ENCODE measurements at places on chromosomes 5 and 9.

- no peak for DNase-seq
These were observed 2.1 kb upstream of the PSIP1 start for GRCh38 chr9:15512889-15513288.

DNA sequence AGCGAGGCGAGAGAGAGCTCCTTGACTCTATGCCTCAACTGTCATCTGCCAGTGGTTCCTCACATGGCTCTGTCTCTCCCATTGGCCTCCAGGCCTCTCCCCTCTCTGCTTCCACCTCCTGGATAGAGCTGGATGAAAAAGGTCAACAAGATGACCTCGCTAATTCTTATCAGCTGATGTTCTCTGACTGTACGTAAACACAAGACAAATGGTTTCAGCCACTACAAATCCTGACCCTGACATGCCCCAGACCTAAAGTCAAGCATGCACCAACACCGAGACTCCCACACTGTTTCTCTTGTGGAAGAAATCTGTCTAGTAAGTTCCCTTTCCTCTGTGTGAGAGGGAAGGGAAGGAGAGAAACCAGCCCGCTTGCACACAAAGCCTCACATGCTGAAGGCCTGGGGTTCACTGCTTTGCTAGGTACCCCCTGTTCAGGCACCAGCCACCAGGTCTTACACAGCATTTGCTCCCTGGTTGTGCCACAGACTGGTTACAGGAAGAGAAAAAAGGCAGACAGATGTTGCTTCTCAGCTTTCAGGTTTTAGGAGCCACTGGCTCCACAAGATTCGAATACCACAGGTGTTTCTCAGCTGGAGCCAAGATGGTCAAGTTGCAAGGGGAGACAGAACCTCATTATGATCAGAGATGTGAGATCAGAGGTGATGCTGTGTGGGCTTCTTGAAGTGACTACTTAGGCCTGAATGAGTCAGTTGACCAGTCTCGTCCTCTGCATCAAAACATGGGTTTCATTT, 592.5 kb downstream of the CCDC171 start:
- no peak for DNase-seq

DNA sequence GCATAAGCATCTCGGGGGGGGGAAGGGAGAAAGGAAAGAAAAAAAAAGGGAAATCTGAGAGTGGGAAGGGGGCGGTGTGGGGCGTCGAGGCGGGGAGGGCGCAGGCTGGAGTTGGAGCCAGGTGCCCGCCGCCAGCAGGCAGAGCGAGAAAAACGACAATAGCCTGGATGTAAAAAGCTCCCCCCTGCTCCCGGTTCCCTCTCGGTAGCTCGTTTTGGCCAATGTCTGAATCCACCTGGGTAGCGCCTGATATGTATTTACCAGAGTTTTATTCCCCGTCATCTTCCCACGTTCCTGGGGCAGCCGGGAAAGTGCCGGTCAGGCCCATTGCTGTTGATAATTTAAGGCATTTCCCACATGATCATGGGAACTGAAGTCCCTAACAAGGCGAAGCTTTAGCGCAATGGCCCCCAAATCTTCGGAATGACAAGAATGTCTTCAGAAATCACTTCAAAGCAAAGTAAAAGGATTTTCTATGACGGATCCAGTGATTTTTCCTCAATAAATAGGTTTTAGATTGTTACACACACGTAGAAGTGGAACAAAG, 3.0 kb upstream of the OTP start:
- DNase-seq: no peak

- DNase-seq: no peak
These were observed 48.9 kb downstream of the BOD1 start for GRCh38 chr5:173567548-173567947.

DNA sequence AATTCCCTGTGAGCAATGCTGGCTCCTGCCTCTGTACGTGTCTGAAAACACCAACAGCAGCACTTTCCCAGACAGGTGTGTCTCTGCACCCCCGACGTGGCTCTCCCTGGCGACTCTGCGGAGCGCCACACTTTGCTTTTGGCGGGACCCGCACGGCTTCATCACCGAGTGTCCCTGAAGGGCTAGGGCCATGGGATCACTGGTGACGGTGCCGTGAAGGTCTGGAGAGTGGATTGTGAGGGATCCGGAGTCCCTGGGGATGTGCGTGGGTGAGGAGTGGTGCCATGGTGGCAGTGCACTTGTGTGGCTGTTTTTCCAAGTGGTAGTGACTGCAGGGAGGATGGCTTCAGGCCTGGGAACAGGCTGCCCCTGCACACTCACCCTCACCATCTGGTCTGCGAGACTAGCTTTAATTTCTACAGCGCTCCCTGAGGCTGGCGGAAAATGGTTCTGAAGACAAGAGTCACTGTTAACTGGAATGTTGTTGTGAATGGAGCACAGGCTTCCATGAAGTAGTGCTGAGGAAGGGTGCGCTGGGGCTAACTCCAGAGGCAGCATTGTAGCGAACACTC, 3.2 kb downstream of the NKD2 start:
- DNase-seq: no peak

Measured in activated naive CD8-positive, alpha-beta T cell treated with anti-CD3 and anti-CD28 coated beads, Interleukin-2, amount 50 U/mL, for 24 hours (primary cell).